ENCODE measurements at places on chromosomes 1 and 21.

DNA sequence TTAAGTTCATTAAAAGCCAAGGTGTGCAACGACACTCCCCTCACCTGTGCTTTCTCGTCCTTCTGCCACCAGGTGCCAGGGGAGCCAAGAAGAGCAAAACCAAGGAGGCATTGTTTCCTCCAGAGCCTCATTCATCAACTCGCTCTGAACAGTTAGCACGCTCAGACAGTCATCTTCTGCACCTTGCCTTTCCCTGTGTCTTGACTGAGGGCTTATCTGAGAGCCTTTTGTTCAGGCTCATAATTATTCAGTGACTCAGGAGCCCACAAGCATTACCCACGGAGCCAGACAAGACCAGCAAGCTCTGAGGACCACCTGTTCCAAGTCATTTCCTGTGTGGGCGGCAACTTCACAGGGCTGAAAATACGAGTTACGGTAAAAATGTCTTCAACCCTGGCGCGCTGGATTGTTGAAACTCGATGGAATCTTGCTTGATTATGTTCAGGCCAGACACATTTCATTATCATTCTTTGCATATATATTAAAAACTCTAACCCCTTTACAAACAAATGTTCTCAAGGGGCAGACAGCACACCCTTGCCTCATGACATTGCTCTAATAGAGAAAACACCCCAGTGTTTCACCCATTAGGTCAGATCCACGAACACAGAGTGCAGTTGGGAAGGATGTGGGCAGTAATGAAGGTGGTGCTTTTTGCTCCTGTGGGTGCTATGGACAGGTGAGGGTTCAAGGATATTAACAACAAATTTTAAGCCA, 89.7 kb upstream of the RUNX1 start:
- DNase-seq, result peak; percentile 50

GRCh38 chr1:72845381-72845780, 563.0 kb upstream of the NEGR1 start:
- no peak for DNase-seq

DNA sequence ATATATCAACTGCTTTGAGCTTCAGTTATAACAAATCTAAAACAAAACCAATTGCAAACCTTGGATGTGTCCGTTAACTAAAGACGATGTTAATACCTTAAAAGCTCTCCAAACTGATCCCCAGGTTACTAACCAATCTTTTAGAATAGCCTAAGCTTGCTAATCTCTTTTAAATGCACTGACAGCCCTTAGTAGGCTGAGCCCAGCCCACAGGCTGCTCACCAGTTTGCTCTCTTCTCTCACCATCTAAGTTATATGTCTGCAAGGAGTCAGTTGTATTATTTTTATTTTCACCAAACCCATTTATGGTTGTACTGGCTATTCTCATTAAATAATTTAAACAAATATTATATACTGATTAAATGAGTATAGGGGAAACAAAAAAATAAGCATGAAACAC, 199.5 kb downstream of the ADGRL2 start:
- no peak for DNase-seq

DNA sequence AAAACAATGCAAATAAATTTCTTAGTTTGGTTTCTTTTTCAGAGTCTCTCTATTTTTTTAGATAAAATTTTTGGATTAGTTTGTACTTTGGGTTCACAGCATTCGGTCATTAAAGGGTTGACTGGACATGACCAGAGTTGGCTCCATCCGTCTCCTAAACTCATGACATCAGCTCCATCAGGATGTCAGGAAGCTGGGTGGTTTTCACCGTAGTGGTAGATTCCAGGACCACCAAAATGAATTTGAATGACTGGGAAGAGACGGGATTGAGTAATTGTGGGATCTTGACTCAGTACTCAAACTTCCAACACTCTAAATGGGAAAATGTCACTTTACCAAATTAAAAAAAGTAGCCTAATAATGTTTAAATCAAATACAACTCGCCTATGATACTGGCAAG, 279.2 kb upstream of the DUSP10 start:
- peak; percentile 33 for DNase-seq

DNA sequence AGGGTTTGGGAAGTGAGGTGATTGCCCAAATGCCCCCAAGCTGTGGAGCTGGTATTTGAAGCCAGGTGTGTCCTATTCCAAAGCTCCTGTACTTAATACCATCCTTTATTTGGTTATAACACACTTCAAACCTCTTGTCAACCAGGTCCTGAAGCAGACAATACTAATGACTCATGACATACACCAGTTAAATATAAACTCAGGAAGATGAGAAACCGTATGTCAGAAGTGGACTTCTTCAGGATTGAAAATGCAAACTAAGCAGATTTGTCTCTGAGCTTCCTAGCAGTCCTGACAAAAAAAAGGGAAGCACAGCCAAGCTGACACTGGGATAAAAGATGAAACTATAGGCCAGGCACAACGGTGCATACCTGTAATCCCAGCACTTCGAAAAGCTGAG, 70.6 kb downstream of the ALPL start:
- DNase-seq, result no peak

GRCh38 chr21:25578056-25578961, 29.0 kb downstream of the MRPL39 start:
- DNase-seq, result peak; percentile 61

DNA sequence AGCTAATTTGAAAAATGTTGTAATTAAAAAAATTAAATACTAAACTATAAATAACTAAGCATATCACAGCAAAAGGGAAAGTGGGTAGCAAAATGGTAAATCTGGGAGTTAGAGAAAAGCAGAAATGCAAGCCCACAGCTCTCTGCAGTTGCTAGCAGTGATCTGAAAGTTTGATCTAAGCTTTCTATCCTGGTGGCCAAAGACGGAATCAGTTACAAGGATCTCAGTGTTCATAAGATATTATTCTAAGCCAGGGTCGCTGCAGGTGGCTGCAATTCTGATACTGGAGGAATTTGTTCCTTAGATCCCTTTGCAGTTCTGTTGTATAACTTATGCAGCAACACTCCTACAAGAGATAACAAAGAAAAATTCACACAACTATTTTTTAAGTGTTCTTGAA, 363.7 kb downstream of the SETD4 start:
- DNase-seq, result no peak

DNA sequence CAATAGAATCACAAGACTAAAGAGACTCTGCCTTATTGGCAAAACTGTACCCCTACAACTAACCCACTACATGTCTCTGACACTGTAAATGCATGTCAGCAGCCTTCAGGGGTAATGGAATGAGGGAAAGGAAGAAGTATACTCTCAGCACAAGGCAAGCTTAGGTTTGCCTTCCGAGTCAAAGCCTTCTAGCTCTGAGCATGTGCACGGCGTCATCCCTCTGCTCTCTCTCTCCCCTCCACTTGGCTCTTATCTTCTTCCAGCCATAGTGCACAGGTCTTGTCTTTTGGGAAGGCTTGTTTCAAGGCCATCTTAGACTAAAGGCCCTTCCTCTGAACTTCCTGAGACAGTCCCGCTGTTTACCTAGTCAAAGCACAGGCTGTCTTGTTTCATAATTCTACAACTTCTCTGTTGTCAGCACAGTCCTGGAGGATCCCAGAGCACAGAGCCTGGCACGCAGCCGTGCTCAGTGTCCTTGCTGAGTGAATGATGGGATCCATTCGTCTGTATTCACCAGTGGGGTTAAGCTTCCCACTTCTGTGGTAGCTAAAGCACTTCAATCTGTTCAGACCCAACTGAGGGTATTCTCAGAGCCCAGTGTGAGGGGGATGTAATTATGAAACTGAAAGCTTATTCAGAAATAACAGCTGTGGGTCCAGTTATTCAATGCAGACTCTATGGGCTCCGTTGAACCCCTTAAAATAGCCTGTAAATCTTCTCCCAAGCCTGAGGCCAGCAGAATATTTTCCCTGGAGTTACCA, 166.5 kb upstream of the PLD5 start:
- DNase-seq, result no peak

- DNase-seq, result no peak
Measured at GRCh38 chr1:153954826-153955225, 3.6 kb downstream of the CRTC2 start.

- DNase-seq, result peak; percentile 51
Measured at GRCh38 chr1:156499194-156499841, 1.3 kb downstream of the MEF2D start.

- peak; percentile 97 for DNase-seq
Measured at GRCh38 chr1:12604114-12604874, 13.7 kb downstream of the DHRS3 start.

- no peak for DNase-seq
Measured at GRCh38 chr1:111475701-111476100, 1.9 kb downstream of the C1orf162 start.

DNA sequence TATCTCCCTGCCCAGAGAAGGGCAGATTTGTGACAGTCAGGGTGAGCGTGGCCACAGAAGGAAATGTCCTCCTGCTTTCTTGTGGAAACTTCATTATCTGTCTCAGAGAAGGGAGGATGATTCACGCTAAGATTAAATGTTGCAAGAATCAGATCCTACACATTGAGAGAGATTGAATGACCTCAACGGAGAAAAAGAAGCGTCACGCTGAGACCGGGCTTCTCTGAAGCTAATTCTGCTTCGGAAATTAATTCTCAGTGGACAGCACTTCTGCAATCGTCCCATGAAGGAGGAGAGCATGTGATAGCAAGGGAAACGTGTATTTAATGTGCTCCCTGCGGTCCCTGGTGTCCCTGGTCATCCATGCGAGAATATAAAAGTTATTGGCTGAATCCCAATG, 19.8 kb upstream of the C1orf21 start:
- DNase-seq, result no peak

DNA sequence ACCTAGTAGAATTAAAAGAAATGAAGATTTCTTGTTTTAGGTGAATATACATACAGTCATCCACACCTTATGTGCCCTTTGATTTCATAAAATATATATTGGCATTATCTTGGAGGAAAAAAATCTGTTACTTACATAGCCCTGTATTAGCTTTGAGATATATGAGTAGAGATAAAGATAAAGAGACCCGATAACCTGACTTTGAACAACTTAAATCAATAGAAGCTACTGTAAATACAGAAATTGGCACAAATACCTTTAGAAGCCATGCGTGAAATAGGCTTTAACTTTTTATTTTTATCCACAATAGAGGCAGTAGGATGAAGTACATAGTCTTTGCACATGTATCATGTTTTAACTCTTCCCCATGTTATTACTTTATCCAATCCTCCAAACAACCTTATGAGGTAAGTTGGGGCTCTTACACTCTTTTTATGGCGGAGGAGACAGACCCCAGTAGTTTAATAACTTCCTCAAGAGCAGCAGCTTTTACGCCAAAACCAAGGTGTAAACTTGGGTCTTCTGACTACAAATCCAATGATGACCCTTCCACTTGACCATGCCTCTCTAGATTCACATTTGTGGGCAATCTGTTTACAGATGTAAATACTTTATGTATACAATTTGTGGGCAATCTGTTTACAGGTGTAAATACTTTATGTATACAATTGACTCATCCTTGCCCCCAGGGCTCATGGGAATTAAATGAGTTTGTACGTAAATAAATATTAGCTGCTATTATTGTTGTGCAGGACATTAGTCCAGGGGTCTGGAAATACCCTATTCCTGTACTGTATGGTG, 2.1 kb downstream of the CD55 start:
- DNase-seq, result no peak

DNA sequence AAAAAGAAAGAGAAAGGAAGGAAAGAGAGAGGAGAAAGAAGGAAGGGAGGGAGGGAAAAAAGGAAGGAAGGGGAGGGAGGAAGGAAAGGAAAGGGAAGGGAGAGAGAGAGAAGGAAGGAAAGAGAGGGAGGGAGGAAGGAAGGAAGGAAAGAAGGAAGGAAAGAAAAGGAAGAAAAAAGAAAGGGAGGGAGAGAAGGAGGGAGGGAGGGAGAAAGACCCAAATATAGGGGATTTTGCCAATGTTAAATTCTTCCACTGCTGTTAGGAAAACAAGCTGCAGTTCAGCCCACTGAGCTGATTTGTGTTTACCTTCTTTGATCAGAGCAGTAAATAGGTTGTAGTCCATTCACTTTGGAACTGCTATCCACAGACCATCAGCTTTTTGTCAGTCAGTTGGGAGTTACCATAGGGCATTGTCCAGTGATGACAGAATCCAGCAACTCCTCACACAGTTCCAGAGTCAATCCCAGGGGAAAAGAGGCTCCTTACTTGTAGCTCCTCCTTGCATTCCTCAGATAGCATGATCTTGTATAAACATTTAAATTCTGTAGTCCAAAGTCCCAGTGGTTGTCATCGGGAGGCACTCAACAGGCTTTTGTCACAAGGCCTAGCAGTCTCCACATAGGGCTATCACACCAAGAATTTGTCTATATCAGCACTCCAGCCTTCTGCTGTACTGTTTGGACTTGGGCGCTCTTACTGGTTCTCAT, 13.5 kb upstream of the PPP1R8 start:
- DNase-seq, result peak; percentile 69

- no peak for DNase-seq
Measured at GRCh38 chr21:38714039-38714817, 91.5 kb upstream of the ETS2 start.

DNA sequence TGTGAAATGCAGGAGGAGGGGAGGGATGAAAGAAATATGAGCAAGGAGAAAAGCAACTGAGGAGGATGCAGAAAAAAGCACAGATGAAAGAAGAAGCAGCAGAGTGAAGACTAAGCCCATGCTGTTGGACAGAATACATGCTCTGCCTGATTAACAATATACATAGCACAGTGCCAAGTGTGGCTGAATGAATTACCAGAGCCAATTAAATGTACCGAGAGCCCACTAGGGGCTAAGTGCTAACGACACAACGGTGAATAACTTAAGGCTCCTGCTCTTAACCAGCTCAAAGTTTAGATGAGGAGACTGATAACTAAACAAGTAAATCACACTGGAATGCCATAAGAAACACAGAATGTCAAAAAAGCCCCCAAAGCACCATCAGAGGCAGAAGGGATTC, 15.6 kb downstream of the CADM3 start:
- no peak for DNase-seq

DNA sequence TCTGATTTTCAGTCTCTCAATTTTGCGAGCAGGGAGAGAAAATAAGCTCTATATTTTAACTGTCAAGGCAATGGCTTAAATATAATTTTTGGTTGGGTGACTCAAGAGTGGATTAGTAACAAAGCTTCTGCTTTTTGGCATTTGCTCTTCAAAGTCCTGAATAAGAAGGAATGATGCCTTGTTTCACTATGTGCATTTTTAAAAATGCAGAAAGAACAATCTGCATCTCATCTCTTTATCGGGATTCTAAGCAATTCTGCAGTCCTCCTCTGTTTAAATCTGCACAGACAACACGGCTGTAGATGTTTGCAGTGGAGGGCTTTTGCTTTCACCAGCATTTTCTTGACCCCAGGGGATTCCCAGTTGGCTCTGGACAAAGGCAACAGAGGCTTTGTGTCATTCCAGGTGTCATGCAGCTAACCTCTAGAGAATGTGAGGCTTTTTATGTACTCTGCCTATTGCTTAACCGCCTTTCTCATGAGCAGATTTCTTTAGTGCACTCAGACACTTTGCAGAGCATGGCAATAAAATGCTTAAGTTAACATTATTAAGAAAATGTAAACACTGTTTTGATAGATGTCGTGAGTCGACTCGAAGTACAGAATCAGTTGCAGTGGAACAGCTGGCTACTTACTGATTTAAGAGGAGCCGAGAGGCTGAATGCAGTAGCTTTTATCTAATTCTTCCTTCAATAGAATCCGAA, 783.2 kb upstream of the NEGR1 start:
- DNase-seq, result no peak

- no peak for DNase-seq
Measured at GRCh38 chr1:91697416-91697815, 188.5 kb downstream of the TGFBR3 start.
